ENCODE measurements at places on chromosomes 7 and 10.

DNA sequence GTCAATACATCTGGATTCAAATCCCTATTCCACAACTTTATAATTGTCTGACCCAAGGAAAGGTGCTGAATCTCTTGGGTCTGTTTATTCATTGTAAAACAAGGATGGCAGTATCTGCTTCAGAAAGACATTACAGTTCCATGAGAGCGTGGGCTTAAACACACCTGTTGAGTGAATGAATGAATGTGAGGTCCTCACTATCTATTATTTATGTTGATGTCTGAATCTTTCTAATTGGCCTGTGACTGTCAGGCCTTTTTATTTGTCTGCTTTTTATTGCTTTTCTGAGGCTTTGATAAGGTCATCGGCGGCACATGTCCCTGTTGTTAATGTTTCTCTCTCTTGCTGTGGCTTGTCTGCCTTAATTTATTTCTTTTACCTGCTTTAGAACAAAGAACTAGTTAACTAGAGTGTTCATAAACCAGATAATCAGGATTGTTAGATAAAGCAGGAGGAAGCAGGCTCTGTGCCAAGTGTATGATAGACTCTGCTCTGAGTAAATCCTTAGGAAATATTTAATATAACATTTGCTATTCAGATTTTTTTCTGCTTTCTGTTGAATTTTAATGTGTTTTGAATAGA, 42.3 kb upstream of the CYCS start:
- no peak for DNase-seq

DNA sequence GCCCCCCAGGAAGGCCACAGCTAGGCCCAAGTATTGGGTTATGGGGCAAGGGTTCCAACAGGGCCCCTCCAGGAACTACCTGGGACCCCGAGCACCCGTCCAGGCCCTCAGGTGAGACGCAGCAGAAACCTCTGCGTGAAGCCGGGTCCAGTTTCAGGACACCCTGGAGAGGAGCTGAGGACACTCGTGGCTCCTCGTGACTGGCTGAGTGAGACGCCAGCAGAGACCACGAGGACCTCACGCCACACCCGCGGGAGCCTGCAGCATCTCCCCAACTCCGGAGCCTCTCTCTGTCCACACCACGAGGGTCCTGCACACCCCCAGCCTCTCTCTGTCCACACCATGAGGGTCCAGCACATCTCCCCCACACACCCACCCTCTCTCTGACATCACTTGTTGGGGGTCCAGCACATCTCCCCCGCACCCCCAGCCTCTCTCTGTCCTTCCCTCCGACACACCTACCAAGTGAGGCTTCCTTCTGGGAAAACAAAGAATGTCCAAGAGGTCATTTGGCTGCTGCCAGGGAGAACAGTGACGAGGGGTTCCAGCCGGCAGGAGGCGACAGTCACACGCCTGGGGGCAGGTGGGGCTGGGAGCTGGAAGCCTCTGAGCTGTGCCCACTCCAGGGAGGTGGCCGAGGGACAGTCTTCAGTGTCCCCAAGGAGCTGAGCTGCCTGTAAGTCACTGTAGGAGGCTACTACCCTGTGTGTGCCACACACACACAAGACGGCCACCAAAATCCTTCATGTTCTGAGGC, 46.1 kb upstream of the PPP2R2D start:
- no peak for DNase-seq

- no peak for DNase-seq
Measured at GRCh38 chr7:573933-574381, 54.3 kb upstream of the PDGFA start.

GRCh38 chr10:46292573-46293023, 5.8 kb downstream of the ANTXRL start:
- no peak for DNase-seq

DNA sequence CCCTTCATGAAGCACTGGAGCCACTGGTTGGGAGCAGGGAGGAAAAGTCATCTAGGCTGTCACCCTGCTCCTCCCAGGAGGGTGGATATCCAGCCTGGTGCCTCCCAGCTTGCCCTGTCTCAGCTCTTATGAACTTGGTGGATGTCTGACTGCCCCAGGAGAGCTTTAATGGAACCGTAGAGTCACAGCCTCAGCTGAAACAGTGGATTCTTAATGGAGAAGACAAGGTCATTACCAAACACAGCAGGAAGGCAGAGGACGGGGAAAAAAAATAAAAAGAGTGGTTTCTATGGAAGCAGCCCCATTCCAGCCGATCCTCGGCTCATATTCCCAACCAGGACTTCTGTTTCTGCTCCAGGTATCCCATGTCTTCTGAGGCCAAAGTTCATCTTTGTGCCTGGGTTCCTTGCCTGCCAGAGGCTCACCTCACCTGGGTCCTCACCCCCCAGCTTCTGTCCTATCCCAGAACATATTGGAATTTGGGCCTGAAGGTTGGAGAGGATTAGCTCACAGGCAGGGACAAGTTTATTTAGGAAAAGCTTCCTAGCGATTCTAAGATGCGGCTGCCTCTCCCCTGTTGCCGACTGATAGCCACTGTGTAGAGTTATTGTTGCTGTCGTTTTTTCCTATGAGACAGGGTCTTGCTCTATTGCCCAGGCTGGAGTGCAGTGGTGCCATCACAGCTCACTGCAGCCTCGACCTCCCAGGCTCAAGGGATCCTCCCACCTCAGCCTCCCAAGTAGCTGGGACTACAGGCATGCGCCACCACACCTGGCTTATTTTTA, 15.6 kb downstream of the CCL26 start:
- no peak for DNase-seq

- no peak for DNase-seq
Measured at GRCh38 chr10:27890971-27891370, 107.9 kb downstream of the ODAD2 start.

DNA sequence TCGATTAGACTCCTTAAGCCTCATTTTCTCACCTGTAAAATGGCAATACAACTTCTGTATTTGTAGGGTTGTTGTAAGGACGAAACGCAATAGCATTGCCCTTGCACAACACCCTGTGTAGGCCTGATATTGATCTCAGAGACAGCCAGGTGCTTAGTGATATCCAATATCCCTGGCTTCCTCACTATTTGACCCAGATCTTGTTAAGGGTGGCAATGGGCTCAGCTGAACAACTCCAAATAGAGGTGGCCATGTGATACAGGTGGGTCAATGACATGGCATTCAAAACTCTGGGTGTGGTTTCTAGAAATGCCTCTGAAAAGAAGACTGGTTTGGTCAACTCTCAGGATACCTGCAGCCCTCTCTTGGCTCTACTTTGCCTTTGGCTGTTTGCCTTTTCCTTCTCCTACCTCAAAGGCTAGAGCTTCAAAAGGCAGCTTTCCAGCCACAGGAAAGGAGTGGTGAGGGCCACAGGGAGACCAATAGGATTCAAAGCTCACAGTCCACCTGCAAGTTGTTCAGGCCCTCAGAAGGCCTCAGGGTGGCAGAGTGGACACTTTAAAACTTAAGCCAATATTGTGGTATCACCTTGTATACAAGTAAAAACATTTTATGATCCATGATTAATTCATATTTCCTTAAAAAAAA, 14.9 kb upstream of the GATAD1 start:
- DNase-seq, result no peak

GRCh38 chr7:32223721-32224120, 153.5 kb upstream of the PDE1C start:
- DNase-seq, result no peak

DNA sequence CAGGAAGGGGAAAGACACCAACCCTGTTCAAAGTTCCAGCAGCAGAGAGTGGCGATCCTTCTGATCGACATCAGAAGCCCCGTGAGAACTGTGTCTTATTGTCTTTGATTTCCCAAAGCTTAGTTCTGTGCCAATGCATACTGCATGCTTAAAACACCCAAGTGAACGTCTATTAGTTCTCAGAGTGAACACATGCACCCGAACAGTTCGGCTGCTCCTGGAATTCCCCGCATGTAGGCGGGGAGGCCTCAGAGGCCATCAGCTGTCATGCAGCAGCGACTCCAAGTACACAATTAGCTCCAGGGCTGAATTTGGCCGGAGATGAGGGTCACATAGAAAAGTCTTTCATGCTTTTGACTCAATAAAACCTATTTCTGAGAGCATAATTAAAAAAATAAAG, 276.9 kb downstream of the ZMYND11 start:
- DNase-seq, result no peak

GRCh38 chr7:31372231-31372959, 31.9 kb upstream of the NEUROD6 start:
- no peak for DNase-seq

DNA sequence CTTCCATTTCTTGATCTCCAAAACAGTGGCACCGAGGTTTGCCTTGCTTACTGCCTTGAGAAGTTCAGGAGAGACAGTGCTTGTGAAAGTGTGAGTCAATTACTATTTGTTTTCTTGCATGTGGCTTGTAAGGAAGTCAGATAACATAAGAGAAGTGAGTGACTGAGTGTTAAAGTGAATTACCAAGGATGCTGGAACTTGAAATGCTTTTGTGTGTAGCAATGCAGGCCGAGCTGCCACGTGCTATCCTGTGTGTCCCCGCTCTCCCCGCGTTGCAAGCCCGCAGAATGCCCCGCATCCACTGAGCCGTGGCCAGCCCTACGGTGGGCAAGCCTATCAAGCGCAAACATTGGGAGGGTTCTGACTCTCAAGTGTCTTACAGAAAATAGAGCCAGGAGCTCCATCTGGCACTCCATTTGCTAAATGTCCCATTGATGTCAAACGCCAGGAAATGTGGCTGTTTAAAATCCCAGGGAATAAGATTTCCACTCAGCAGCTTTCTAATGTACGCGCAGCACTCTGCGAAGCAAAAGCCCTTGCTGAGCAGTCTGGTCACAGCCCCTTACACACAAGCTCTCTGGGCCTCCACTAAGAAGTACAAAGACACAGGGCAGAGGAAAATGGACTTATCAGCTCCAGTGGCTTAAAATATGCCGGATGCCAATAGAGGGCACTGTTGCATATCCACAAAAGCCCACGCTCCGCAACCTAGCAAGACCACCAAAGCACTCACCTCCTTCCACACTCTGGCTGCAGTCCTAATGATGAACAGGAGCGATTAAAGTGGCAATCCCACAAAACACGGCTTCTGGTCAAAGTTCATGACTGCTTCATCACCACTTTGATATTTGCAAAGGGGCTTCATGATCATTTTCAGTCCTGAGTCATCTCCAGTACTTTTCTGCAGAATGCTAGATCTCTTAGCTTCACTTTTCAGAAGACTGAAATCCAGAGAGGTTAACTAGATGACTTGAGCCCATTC, 158.0 kb upstream of the ITGB1 start:
- no peak for DNase-seq

GRCh38 chr7:4010061-4010605, 672.0 kb upstream of the FOXK1 start:
- no peak for DNase-seq

DNA sequence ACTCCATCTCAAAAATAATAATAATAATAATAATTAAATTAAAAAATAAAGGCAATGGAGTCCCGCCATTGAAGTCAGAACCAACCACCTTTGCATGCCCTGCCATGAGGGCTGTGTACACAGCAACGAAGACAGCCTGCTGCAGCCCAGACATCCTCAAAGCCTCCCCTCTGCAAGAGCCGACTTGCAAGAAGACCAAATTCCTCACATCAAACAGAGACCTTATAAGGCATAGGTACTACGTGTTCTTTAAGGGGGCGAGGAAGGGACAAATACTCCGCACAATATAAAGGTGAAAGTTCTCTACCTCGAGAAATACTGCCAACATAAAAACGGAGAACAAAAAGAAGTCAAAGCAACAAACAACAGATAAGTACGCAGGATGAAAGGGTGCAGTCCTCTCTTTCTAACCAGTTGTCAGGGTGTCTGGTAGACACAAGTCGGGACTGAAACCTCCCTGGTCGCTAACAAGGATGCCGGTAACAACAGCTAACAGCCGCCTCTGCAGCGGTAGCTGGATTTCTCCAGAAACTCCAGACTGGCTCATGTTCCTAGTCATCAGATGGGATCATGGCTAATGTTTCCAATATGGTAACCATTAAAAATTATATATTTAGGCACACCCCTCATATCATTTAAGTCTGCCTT, 23.6 kb downstream of the FGFR2 start:
- DNase-seq, result no peak

- no peak for DNase-seq
Measured at GRCh38 chr10:11175823-11176243, 158.2 kb downstream of the CELF2 start.

DNA sequence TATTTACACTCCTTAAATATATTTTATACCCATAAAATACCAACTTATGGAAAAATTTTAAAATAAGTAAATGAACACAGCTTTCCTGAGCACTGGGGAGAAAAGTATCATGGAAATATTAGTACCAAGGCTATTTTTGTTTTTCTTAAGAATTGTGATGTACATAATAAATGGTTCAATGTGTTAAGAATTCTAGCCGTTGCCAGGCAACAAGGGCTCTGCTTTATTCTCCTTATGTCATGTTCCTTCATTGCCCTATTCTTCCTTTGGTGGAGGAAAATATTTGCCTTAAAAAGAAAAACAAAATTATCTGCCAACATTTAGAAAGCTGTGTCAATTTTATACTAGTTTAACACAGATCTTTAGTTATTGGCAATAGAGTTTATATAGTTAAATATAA, 2.6 kb upstream of the ZPBP start:
- DNase-seq, result no peak

DNA sequence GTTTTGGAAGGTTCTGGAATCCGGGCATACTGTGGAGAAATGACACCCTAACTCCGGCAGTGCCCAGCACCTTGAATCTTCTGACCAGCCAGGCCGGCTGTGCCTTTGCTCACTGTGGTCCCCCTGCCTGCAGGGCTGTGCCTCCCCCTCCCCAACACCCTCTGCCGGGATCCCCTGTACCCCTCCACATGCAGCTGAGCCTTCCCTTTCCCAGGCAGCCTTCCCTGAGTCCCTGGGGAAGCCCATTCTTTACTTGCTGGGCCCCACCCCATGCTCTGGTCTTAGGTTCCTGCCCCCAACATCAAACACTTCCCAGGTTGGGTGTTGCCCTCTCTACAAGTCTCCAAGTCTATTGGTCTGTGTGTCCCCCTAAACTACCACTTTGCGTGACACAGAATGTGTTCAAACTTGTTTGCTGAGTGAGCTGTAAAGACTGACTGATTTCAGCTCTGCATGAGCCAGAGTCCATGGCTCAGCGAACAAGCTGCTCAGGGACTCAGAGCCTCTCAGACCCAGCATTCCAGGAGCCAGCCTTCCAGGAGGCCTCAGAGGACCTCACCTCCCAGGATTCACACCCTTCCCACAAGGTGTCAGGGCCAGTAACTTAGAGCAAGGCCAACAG, 31.6 kb downstream of the CALML5 start:
- DNase-seq, result no peak

Measured in activated CD8-positive, alpha-beta memory T cell treated with anti-CD3 and anti-CD28 coated beads for 48 hours (primary cell).